ENCODE measurements at places on chromosomes 5 and 9.

DNA sequence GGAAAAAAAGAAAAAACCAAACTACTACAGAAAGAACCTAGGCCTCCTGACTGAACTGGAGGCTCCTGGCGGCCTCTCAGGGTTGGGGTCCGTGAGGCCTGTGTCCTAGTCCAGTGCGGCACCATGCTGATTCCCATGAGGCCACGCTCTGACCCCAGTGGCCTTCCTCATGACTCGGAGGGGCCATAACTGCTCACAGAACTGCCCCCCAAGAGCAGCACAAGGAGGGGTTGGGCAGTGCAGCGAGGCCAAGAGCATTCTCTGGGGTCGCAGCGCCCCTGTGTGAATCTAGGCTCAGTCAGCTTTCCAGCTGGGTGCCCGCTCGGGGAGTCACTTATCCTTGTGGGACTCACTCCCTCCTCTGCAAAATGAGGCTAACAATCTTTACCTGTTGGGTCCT lies 79.3 kb upstream of the FBXW11 start:
- no peak for DNase-seq

- no peak for DNase-seq
These were observed at the start of gene DAB2IP for GRCh38 chr9:121651295-121652020. DAB2IP (plus strand) TSS chr9:121651634; CDS start chr9:121651776, 142 bp downstream.

DNA sequence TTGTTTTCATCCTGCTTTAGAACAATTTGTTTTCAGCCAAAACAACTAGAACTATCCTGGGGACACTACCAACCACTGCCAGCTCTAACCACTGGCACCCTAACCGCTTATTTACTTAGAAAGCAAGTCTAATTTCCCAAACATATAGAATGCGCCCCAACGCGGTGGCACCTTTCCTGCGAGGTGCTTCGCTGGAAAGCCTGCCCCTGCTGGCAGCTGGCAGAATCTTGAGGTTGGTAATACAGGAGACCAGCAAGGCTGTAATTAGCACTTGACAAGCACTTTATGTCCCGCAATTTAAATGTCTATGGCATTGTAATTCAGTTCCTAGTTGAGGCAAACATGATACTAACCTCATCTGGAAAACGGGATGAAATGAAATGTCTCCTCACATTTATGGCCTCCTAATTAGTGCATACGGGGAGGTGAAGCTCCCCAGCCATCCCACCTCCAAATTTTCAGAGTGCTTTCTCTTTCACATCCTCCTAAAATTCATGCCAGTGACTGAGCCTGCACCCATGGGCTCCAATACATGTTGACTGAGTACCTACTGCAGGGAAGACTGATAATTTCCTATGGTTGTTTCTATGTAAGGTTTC lies 30.4 kb downstream of the GABBR2 start:
- DNase-seq, result no peak

DNA sequence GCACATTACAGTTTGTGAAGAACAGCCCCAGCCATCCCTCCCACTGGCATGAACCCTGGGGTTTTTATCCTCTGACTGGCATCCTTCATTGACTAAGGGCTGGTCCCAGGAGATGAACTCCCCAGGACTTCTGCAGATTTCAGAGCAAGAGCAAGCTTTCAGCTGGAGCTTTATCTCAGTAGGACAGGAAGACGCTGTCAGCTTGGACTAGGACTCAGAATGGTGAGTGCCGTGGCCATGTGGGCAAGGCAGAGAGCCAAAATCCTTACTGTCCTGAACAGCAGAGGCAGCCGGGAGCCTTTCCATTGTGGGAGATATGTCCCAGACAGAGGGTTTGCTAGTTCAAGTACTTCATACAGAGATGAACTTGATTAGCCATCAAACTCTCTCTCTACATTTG lies 3.2 kb upstream of the ACOT12 start:
- DNase-seq, result no peak

DNA sequence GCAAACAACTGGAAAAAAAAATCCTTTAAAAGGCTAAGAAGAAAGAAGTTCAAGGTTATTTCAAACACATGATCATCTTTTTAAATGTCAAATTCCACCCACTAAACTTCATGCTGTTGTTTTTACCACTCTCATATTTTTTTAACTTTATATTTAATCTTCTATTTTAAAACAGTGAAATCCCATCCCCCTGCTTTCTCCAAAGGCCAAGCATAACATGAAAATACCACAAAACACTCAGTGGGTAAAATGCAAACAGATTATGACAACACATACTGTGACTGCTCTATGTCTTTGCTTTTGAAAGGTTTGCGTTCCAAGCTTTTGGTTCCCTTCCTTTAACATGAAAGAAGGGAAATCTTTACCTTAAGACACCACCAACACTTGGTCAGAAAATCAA lies 127.6 kb downstream of the SNCAIP start:
- no peak for DNase-seq

- DNase-seq, result peak; percentile 41
These were observed 833 bp downstream of the ANKHD1 start for GRCh38 chr5:140402258-140403074.

DNA sequence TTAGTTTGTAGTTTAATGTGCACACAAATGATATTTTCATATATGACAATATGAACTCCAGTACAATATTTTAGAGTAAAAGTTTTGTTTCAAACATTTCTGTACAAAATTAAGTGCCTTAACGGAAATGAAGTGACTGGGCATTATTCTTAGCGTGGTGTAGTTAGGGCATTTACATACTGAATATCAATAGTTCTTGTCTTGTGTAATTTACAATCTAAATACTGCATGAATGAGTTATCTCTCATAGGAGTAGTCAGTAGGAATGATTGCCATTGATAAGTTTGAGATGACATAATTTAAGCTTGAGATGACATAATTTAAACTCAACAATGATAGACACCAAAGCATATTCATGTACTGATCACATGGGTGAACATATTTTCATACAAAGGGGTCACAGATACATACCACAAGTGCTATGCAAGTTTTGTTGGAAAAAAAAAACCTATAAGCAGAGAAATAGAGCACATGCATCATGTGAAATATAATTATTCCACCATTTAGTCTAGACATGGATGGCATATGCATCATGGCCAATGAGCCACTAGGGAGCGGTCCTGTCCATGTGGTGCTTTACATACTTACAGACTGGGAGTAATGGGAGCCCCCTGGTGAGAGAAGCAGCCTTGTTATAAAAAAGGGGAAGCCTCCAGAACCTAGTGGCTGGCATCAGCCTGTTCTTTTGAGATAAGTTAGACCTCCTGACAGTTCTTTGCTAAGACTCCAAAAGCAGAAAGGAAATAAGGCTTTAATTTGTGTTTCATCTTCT lies 1523.9 kb downstream of the MAT2B start:
- DNase-seq, result no peak

GRCh38 chr9:78035383-78035993 lies 3.9 kb upstream of the GNAQ start:
- peak; percentile 62 for DNase-seq

- no peak for DNase-seq
These were observed 43.6 kb upstream of the HRH2 start for GRCh38 chr5:175614223-175614815.

DNA sequence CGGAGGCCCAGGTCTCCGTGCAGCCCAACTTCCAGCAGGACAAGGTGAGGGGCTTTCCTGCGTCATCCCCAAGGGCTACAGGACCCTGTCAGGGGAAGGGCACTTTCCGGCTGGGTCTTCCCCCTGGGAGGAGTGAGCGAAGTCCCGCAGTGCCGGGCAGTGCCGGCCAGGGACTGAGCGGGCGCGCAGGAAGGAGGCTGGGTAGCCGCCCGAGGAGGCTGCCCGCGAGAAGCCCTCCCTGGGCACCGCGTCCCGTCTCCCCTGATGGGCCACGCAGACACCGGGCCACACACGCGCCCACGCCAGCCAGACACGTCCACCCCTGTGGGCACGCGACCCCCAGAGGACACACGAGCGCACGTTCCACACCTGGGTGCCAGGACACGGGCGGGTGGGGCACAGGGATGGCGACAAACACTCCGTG lies 357 bp downstream of the PTGDS start:
- DNase-seq, result no peak

DNA sequence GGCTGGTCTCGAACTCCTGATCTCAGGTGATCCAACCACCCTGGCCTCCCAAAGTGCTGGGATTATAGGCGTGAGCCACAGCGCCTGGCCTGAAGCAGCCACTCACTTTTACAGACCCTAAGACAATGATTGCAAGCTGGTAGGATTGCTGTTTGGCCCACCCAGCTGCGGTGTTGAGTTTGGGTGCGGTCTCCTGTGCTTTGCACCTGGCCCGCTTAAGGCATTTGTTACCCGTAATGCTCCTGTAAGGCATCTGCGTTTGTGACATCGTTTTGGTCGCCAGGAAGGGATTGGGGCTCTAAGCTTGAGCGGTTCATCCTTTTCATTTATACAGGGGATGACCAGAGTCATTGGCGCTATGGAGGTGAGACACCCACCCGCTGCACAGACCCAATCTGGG lies 1.5 kb downstream of the CA9 start:
- DNase-seq, result no peak

DNA sequence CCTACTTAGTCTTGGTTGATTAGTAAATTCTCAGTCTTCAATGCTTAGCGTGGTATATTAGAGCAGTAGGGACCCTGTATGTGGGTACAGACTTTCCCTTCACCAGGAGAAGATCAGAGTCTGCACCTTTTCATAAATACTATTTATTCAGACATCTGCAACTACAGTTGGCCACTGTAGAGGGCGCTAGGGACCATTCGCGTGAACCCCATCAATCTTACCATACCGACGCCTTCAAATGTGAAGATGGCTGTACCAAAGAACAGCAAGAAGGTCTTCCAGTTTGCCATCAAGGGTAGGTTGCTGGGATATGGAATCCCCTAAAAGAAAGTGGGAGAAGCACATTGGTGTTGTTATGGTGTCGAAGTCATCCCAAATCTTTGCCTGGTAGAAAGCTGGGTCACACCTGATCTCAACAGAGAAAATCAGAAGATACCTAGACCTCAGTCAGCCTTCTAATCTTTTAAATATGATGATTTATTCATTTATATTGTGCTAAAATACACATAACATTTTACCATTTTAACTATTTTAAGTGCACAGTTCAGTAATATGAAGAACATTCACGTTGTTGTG lies 19.1 kb downstream of the SLC36A3 start:
- DNase-seq, result no peak

DNA sequence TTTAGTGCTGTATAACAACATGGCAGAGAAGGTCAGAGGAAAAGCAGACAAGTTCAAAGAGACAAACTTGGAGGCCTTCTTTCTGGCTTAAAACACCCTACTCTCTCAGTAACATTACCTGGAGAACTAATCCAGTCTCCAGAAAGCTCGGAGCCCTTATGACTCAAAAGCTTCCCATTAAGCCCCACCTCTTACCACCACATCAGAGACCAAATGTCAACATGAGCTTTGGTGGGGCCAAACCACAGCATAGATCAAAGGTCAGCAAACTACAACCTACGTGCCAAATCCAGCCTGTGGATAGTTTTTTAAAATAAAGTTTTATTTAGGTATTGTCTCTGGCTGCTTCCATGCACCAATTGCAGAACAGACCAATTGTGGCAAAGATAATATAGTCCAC lies 589.9 kb downstream of the DNAH5 start:
- DNase-seq, result no peak

GRCh38 chr9:133505901-133506652 lies 18.7 kb downstream of the MYMK start:
- DNase-seq, result no peak

- DNase-seq, result no peak
These were observed 14.4 kb downstream of the STK10 start for GRCh38 chr5:172173564-172174153.

DNA sequence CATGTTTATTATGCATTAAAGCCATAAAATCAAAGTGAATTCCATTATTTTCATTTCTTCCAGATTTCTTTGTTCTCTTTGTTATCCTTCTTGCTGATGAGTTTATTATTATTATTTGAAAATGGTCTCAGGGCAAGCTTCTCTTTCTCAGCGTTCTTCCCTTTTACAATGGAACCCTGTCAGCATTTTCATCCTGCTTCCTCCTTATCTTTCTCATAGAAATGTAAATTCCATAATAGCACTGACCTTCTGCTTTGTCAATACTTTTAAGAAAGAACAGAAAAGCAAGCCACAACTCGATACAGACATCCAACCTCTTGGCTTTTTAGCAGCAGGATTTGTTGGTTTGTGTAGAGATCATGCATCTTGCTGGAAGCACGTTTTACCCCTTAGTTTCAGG lies 114.0 kb upstream of the BASP1 start:
- no peak for DNase-seq

- peak; percentile 45 for DNase-seq
These were observed 90.9 kb downstream of the THBS4 start for GRCh38 chr5:80125962-80126480.

DNA sequence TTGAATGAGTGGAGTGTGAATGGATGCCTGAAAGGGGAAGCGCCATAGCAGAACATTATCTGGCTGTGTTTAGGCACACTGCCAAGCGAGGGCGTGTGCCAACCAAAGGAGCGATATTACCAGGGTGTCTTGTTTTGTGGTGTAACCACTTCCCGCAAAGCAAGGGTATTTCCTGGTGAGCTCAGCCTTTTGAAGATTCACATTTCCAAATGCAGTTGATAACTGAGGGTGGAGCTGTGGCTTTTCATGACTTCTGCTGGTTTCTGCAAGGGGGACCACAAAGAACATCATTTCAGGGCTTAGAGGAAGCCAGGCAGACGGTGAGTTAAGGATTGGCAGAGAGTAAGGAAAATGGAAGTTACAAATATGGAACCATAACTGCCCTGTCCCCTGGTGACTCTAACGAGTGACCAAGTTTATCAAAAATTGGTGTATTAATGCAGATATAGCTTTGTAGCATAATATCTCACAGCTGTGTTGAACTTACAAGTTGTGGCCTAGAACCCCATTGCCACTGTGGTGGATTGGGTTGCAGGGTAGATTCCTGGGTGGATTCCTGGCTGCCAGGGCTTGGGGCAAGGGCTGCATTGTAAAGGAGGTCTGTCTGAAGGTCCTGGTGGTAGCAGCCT lies 71.4 kb downstream of the RALGPS1 start:
- peak; percentile 80 for DNase-seq

DNA sequence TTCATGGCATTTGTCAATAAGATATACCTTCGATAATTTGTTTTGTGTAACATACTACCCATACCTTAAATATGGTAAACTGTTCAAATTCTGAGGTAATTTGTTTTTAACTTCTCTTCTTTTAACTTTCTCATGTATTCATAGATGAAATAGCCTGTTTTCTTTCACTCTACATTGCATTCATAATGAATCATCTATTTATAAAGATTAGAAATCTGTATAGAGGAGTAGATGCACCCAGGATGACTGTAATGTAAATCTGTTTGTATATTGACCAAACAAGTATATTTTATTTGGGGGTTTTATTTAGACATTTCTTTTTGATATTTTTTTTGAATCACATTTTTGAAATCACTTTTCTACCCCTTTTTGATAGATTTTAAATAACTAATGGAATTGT lies 144.6 kb downstream of the CD180 start:
- no peak for DNase-seq

DNA sequence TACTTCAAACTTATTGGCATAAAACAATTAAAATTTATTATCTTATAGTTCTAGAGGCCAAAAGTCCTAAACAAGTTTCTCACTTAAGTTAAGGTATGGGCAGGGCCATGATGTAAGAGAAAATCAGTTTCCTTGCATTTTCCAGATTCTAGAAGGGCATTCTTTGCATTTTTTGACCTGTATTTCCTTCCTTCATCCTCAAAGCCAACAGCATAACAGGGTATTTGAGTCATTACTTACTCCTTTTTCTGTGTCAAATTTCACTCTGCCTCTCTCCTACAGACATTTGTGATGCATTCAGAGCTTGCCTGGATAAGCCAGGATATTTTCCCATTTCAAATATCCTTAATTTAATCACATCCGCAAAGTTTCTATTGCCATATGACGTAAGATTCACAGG lies 1499.0 kb downstream of the EFNA5 start:
- DNase-seq, result no peak

Data from activated CD4-positive, alpha-beta T cell treated with anti-CD3 and anti-CD28 coated beads, Interleukin-2, amount 50 U/mL, for 24 hours (primary cell).